Globus pallidus (tissue), 1 donor: ENCODE measurements at places on chromosomes 7 and 10.

DNA sequence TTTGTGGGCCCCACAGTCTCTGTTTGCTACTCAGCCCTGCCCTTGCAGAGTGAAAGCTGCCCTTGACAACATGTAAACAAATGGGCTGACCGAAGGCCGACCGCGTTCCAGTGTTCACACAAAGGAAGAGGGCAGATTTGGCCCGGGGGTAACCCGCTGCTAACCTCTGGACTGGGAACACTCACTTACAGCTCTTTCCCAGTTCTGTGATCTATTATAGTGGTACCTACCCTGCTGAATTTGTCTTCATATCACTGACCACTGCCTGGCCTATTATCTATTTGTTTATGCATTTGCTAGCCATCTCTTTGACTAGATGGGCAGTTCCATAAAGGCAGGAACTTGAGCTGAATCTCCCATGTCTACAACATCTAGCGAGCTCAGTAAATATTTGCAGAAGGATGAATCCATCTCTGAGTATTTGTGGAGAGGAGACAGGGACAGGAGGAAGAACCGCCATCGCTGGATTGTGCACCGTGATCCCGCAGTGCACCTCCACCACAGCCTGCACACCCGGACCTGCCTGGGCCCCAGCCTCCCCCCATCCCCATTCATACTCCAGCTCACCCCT lies 15.2 kb downstream of the SLC29A3 start:
- DNase-seq: no peak

- DNase-seq: no peak
Measured at GRCh38 chr10:55750458-55750857, 610.6 kb downstream of the ZWINT start.

- DNase-seq: peak; percentile 17
Measured at GRCh38 chr7:27551803-27552400, 110.8 kb downstream of the HIBADH start.

DNA sequence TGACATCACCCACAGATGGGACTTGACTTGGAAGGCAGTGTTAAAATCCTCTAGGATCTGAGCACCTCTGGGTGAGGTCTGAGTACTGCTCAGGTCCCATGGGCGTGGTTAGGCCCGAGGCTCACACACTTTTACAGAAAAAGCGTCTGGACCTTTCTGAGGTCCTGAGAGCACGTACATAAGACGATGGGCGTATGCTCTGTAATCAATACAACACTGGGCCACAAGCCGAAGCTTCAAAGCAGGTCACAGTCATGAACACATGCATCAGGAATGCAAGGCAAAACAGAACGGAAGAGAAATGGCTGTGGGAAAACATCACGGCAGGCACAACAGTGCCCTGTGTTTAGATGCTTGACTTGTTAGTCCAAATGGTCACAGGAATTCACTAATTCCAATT lies 112.2 kb downstream of the LARP4B start:
- no peak for DNase-seq

DNA sequence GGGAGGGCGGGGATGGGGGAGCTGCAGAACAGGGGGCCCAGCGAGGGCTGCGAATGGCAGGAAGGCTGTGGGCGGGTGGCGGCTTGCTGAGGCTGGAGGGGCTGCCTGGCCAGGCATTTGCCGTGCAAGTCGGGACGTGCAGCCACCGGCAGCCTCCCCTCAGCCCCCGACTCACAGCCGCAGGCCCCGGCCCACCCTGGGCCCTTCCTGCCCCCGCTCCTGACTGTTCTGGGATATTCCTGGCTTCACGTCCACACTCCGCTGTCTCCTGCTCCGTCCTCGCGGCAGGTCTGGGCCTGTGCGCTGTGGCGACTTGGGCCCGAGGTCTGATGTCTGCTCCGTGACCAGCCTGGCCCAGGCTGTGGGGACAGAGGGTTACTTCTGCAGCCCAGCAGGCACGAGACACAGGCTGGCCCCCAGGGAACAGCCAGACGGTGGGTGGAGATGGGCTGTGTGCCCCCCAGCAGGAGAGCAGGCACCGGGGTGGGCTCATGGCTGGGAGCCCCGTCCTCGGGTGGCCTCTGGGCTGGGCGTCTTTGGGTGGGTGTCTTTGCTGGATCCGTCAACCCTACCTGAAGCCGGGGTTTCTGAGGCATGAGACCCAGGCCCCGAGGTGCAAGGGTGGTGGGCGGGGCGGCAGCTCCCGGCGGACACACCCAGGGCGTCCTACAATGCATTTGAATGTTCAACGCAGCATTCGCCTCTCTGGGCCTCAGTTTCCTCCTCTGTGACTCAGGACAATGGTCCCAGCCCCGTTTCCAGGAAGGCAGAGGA lies 86.5 kb downstream of the FOXL3 start:
- no peak for DNase-seq

DNA sequence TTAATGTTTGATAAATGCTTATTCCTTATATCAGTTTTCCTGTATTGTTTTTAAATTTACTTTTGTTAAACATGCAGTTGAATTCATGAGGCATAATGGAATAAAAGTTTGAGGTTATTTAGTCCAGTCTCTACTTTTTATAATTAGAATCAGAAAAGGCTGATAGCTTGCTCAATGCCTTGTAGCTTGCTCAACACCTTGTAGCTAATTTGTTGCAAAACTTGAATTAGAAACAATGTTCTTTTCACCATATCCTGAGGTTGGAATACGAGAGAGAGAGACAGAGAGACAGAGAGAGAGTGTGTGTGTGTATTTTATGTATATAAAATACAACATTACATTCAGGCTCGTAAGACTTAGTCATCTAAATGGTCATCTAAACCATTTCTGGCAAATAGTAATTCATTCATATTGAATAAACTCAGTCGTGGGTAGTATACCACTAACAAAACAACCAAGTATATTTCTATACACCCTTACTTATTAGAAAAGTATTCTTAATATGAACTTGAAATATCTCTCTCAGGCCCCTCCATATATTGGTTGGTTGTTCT lies 243.5 kb downstream of the ADK start:
- no peak for DNase-seq
